ENCODE measurements at places on chromosomes 1 and 21. TPM values are rescaled to one million over a fixed set of nuclear protein-coding genes. Genes with fewer than 3 reads are reported as not detected.

The PCSK9 gene
- 0.38 TPM for total RNA-seq

The NTNG1 gene
- total RNA-seq = not detected

The SPRR1B gene
- total RNA-seq = not detected

The ACTL8 gene
- total RNA-seq = not detected

The FBLIM1 gene
- 0.36 TPM for total RNA-seq

The KCNK2 gene
- not detected for total RNA-seq

The KCND3 gene
- not detected for total RNA-seq

The SV2A gene
- total RNA-seq = 3.9 TPM

The PTGER3 gene
- not detected for total RNA-seq

The VASH2 gene
- 0.47 TPM for total RNA-seq

The LCE3E gene
- not detected for total RNA-seq

The ZSWIM5 gene
- 1.8 TPM for total RNA-seq

The RNF19B gene
- 28.7 TPM for total RNA-seq

The SLC25A34 gene
- total RNA-seq = 4.1 TPM

Measured in T-cell (primary cell).